Panc1 (cell line): ENCODE measurements at places on chromosomes 16 and 17. TPM values are rescaled to one million over a fixed set of nuclear protein-coding genes. Genes with fewer than 3 reads are reported as not detected.

DNA sequence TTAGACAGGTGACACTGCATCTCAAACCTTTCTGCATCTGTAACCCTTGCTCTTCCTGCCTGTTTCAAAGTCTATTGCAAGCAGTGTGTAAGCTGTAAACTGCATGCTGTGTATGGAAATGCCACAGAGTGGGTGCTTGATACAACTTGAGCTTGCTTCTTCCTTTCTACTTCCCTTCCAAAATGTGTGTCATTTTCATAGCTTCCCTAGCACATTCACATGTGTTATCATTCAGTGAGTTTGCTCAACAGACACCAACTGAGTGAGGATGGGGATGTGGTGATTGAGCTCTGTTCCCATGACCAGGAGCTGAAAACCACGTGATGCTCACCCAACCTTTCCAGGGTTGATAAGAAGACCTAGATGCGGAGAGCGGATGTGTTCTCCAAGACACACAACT, 111.1 kb downstream of the VAT1L start:
- no peak overlapping the region for H3K27ac ChIP-seq
- no peaks in the 10 kb centered on the region for H3K4me1 ChIP-seq
- no peak for DNase-seq

DNA sequence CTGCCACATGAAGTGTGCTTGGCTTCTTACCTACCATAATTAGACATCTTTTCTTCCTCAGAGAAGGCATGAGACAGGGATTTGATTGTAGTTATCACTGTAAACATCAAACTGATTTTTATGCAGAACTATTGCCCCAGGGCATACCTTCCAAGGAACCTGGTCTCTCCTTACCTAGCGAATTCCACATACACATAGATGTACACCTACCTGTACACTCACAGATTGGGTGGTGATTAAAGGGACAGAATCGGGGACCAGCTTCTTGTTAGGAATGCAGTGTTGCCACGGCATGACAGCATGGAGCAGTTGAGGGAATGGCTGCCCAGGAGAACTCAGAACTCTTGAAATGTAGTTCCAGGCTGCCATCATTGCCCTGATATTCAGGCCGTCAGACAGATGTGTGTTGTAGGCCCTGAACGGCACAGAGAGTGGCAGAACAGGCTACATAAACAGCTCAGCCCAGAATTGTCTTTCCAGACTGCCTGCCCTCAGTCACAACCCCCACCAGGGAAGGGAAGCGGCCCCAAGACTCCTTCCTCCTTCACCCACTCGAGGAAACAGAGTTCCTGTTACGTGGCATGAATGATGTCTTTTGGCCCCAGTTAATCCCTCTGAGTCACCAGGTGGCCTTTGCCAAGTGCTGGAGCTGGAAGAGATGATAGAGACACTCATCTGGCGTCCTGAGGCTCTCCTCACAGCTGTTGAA, 17.8 kb upstream of the NAGLU start:
- H3K27ac ChIP-seq, result peak overlapping the region; percentile 97
- peak; percentile 69 for DNase-seq
- no peaks in the 10 kb centered on the region for H3K36me3 ChIP-seq
- no peak overlapping the region for H3K4me3 ChIP-seq
- no peaks in the 10 kb centered on the region for H3K27me3 ChIP-seq
- peaks cover 64% of the 10 kb centered on the region for H3K4me1 ChIP-seq

- H3K27me3 ChIP-seq, result no peaks in the 10 kb centered on the region
- DNase-seq, result no peak
- H3K4me3 ChIP-seq, result no peak overlapping the region
These were observed 87.4 kb downstream of the MSI2 start for GRCh38 chr17:57343717-57344116.

DNA sequence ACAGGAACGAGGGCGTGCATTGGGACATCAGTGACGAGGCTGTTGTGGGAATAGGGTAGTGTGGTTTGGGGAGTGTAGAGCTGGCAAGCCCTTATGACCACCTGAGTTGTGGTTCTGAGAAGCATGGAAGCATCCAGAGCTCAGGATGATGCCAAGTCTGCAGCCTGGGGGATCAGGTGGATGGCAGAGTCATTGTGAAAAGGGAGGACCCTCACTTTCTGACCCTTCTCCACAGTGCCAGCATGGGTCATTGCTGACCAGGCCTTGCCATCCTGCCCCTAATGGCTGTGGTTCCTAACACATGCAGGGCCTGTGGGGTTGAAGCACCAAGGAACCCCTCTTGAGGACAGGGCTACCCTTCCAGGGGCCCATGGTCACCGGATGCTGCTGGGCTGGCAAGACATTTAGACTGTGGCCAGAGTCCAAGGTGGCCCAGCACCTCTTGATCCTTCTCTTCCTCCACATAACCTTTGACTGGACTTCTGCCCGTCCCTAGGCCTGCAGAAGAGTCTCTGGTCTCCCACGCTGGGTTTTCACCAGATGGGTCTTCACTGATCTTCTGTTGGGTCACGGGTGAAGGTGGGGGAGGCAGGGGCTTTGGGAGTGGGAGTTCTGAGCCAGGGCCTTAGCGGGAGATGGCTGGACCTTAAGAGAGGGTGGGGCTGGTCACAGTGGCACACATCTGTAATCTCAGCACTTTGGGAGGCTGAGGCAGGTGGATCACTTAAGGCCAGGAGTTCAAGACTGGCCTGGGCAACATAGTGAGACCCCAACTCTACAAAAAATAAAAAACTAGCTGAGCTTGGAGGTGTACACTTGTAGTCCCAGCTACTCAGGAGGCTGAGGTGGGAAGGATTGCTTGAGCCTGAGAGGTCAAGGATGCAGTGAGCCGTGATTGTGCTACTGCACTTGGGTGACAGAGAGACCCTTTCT, 2.0 kb upstream of the PLA2G15 start:
- no peak overlapping the region for H3K4me3 ChIP-seq
- no peaks in the 10 kb centered on the region for H3K27me3 ChIP-seq
- no peaks in the 10 kb centered on the region for H3K36me3 ChIP-seq
- H3K27ac ChIP-seq, result no peak overlapping the region

Gene VASN
- 33.5 TPM for total RNA-seq

Gene KIF18B
- total RNA-seq, result 31.3 TPM

Gene TMEM235
- total RNA-seq, result not detected

- no peak for DNase-seq
- H3K27ac ChIP-seq, result no peak overlapping the region
- H3K36me3 ChIP-seq, result no peaks in the 10 kb centered on the region
- no peaks in the 10 kb centered on the region for H3K4me1 ChIP-seq
These were observed 138.8 kb downstream of the XYLT1 start for GRCh38 chr16:17331991-17332390.

- no peaks in the 10 kb centered on the region for H3K36me3 ChIP-seq
- H3K27me3 ChIP-seq, result no peaks in the 10 kb centered on the region
- no peak overlapping the region for H3K27ac ChIP-seq
- H3K4me3 ChIP-seq, result no peak overlapping the region
These were observed 11.5 kb upstream of the USP32 start for GRCh38 chr17:60403523-60403810.

Gene RAMP2
- 1.1 TPM for total RNA-seq

Gene TBC1D3E
- total RNA-seq, result not detected

GRCh38 chr17:2571523-2572303, 21.7 kb upstream of the PAFAH1B1 start:
- H3K4me3 ChIP-seq, result no peak overlapping the region
- no peaks in the 10 kb centered on the region for H3K27me3 ChIP-seq
- no peaks in the 10 kb centered on the region for H3K4me1 ChIP-seq
- no peaks in the 10 kb centered on the region for H3K36me3 ChIP-seq
- H3K27ac ChIP-seq, result no peak overlapping the region
- no peak for DNase-seq

- H3K4me1 ChIP-seq, result no peaks in the 10 kb centered on the region
- no peak overlapping the region for H3K27ac ChIP-seq
- no peaks in the 10 kb centered on the region for H3K27me3 ChIP-seq
- DNase-seq, result no peak
- H3K36me3 ChIP-seq, result no peaks in the 10 kb centered on the region; the same call in 1 of the 2 replicates
- no peak overlapping the region for H3K4me3 ChIP-seq
These were observed 181.9 kb upstream of the CACNG5 start for GRCh38 chr17:66652840-66653507.

DNA sequence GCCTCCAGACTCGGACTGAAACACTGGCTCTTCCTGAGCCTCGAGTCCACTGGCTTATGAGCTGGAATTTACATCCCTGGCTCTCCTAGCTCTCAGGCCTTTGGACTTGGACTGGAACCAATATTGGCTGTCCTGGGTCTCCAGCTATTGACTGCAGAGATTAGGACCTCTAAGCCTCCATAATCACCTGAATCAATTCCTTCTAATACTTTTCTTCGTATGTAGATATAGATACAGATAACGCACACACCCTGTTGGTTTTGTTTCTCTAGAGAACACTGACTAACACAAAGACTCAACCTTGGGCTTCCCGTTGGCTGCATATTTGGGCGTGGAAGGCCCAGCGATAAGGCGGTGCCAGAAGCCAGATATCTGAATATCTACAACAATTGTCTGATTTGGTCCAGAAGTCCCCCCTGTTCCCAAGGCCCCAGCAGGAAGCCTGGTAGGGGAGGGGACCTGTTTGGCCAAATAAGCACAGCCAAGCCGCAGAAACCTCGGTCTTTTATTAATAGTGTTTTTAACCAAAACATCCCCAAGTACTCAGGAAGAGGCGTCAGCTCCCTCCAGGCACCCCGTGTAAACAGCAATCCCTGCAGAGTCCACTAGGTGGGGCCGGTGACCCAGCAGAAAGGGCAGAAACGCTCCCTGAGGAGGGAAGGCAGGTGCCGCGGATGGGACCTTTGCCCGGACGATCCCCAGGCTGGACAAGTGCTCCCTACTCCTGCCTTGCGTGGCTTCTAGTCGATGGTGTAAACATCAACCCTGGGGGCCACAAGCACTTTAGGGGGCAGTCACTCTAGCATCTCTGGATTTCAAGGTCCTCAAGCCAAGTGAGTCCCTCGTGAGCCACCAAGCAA, 57.0 kb downstream of the ABR start:
- peak overlapping the region; percentile 39 for H3K27ac ChIP-seq
- no peaks in the 10 kb centered on the region for H3K27me3 ChIP-seq
- H3K4me1 ChIP-seq, result peaks cover 14% of the 10 kb centered on the region

DNA sequence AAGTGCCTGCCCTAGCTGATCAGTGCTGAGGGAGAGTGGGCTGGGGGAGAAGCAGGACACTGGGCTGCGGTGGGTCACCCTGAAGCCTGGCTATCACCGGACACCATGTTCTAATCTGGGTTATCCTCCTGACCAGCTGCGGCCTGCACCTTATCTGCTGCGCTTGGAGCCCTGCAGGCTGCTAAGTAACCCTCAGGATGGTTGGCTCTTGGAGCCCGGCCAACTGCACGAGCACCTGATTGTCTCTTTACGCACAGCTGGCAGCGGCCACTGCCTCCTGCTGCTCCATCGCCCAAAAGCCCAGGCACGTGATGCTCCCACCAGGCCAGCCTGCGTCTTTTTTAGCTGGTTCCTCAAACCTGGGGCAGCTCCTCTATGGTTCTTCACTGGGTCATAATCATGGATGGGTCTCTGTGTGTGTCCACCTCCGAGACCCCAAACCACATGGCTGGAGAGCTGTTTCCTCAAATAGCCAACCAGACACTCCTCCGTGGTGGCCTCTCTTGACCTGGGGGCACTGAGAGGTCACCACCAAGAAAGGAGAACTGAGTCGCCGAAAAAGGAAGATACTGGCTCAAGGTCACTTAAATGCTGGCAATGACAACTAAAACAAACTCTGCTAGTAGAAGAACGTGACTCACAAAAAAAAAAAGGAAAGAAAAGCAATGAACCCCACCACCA, 21.7 kb downstream of the SPHK1 start:
- H3K27ac ChIP-seq, result no peak overlapping the region
- 0 out of 2 replicates have a peak, but pooled peaks cover 2% of the 10 kb centered on the region for H3K36me3 ChIP-seq
- H3K27me3 ChIP-seq, result no peaks in the 10 kb centered on the region
- no peak for DNase-seq
- no peaks in the 10 kb centered on the region for H3K4me1 ChIP-seq

DNA sequence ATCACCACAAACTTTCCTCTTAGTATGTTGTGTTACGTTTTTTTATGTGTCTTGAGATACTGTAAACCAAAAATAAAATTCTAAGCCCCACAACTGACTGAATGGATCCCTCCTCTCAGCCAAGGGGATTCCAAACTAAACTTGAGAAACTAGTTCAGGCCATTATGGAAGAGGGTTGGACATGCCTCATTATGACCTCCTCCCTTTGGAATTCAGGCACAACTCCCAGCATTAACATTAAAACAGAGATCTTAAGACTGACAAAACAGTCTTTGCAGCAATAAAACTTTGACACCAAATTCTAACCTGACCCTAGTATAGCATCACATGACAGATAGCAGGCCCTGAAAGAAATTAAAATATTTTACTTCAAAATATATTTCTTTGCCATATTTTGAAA, 51.1 kb upstream of the SLC47A1 start:
- no peak for DNase-seq
- H3K27me3 ChIP-seq, result no peaks in the 10 kb centered on the region
- no peak overlapping the region for H3K27ac ChIP-seq
- no peaks in the 10 kb centered on the region for H3K36me3 ChIP-seq
- H3K4me3 ChIP-seq, result no peak overlapping the region
- H3K4me1 ChIP-seq, result no peaks in the 10 kb centered on the region

GRCh38 chr17:57745242-57745641, at the start of gene CCDC182:
CCDC182 (minus strand) TSS chr17:57745299; CDS start chr17:57745272, 27 bp downstream.
- H3K4me1 ChIP-seq, result no peaks in the 10 kb centered on the region
- H3K4me3 ChIP-seq, result no peak within 1 kb of the TSS
- H3K36me3 ChIP-seq, result no peaks in the 10 kb centered on the region
- peaks cover 20% of the 10 kb centered on the region for H3K27me3 ChIP-seq
- DNase-seq, result no peak

- peaks cover 10% of the 10 kb centered on the region; the same call in 1 of the 2 replicates for H3K36me3 ChIP-seq
- no peaks in the 10 kb centered on the region for H3K27me3 ChIP-seq
- no peak for DNase-seq
- H3K4me3 ChIP-seq, result no peak overlapping the region
- peaks cover 25% of the 10 kb centered on the region for H3K4me1 ChIP-seq
These were observed 14.2 kb downstream of the NFAT5 start for GRCh38 chr16:69579783-69580481.
